ENCODE measurements at places on chromosomes 4 and X.

DNA sequence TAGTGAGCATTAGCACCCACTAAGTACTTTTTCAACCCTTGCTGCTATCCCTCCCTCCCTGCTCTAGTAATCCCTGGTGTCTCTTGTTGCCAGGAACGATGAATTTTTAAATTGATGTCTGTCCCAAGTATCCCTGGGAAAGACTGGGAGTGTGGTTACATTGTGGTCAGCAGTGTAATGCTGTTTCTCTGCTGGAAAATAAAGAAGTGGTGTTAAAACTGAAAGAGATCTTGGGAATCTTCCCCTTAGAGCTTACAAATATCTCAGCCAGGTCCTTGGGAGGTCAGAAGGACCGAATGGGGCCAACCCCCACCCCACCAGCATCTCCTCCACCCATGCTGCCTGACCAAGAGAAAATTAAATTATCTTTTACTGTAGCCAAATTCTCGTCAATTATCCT lies 174.5 kb upstream of the MXRA5 start:
- DNase-seq: no peak

DNA sequence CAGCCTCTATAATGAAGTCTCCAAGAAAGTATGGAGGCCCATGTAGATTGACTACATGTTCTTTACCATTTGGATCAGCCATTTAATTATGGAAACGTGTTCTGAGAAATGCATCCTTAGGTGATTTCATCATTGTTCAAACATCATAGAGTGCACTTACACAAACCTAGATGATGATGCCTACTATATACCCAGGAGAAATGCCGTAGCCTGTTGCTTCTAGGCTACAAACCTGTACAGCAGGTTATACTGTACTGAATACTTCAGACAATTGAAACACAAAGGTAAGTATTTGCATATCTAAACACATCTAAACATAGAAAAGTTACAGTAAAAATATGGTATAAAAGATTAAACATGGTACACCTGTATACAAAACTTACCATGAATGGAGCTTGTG lies 186.5 kb upstream of the FSTL5 start:
- peak; percentile 75 for DNase-seq

GRCh38 chrX:17655211-17656034 lies 81.9 kb upstream of the SCML1 start:
- peak; percentile 3 for DNase-seq

DNA sequence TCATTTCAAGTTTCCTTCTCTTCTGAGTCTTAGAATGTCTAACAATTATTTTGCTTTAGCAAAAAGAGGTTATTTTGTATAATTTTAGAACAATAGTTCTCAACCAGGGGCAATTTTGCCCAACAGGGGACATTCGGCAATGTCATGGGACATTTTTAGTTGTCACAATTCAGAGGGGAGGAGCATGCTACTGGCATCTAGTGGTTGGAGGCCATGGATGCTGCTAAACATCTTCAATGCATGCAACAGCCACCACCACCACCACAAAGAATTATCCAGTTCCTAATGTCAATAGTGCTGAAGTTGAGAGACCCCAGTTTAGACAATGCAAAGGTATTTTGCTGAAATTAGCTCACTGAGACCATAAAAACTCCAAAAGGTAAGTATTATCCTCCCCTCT lies 122.5 kb downstream of the ARHGAP6 start:
- no peak for DNase-seq

DNA sequence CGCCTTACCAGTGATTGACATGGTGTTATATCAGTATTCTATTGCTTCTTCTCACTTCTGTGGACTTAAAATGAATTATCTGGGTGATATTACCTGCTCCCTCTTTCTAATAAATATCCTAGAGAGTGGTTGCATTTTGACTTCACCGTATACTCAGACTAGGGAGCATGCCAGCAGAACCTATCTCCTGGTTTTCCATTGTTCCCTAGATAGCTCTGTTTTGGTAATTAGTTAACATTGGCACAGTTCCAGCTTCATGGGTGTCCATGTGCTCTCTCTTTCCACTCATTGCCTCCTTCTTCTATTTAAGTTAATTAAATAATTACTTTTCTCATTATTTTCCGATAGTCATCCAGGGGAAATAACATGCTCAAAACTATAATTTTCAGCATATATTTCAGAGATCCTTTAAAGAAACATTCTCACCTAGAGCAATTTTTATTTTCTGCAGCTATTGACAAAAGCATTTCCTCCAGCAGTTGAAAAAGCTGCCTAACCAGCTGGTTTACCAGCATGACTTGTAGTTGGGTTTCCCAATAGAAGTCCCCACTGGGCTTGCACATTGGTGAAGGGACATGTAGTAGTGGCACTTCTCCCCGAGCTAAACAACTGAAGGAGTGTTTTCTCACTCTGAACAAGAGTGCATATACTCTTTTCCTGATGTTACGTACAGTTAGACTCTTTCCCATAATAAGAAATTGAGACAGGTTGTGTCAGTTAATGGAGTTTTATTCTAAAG lies 27.9 kb upstream of the PAPSS1 start:
- DNase-seq: peak; percentile 96

DNA sequence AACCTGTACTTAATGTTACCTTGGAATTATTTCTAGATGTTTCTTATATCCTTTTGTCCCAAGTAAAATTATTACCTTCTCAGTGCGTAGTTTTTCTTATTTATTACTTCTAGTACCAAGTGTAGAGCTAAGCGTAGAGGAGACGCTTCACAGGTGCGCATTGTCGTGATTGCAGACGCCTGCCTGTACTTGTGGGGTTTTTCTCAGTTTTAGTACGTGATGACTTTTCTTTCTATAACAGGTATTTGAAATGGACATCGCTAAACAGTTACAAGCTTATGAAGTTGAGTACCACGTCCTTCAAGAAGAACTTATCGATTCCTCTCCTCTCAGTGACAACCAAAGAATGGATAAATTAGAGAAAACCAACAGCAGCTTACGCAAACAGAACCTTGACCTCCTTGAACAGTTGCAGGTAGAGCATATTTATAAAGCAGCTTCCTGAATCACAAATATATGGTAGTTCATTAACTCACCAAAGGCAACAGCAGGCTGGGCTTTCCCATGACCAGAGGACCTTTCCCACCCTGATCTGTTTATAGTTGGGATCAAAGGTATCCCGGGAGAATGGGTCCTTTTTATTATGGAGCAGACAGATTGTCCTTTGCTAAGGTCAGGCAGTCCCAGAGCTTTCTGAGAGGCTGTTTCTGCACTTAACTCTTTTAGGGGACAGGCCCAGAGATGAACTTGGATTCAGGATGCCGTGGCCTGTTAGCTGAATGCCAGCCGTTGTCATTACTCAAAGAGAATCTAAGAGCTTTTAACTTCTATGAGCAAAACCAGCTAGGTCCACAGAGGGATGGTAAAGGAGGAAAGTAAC lies 172.9 kb downstream of the PTTG2 start:
- no peak for DNase-seq

DNA sequence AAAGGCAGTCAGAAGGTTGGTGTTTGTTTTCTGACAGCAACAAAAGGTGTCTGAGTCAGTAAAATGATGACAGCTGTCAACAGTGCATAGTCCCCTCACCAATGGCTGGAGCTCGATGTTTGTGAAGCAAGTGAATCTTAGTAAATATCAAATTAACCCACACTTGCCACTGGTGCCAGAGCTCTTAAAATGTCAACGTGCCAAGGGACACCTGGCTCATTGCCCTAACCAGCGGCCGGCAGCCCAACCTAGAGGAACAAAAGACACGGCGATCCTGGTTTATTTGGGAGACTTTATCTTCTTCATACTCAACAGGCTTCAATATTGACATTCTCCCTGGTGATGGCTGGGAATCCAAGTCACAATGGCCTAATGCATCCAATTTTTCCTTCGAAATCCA lies 143.4 kb downstream of the CPEB2 start:
- no peak for DNase-seq

DNA sequence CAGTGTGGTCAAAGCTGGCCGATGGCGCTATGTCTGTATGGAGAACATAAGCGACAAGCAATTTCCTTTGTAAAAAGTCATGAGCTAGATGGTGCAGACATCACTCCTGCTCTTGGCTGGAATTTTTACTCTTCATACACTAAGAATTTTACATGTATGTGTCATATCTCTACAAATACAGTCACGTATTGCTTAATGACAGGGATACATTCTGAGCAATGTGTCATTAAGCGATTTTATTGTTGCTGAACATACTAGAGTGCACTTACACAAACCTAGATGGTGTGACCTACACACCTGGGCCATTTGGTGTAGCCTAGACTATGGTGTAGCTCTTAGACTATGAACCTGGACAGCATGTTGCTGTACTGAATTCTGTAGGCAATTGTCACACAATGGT lies 185.4 kb downstream of the SOWAHB start:
- peak; percentile 66 for DNase-seq

DNA sequence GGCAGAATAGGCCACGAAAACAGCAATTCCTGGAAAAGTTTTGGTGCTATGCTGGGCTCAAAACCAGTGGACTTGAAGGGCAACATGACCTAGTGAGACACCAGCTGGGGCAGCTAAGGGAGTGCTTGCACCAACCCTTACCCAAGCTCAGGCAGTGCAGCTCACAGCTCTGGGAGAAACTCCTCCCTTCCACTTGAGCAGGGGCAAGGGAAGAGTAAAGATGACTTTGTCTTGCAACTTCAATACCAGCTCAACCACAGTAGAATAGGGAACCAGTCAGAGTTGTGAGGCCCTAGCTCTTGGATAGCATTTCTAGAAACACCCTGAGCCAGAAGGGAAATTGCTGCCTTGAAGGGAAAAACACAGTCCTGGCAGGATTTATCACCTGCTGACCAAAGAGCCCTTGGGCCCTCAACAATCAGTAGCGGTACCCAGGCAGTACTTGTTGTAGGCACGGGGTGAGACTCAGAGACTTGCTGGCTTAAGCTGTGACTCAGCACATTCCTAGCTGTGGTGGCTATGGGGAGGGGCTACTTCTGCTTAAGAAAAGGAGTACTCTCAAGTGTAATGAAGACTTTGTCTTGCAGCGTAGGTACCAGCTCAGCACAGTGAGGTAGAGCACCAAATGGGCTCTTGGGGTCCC lies 19.7 kb upstream of the ABCG2 start:
- DNase-seq: peak; percentile 30

GRCh38 chrX:155745792-155746191 lies 133.0 kb upstream of the TMLHE start:
- no peak for DNase-seq

DNA sequence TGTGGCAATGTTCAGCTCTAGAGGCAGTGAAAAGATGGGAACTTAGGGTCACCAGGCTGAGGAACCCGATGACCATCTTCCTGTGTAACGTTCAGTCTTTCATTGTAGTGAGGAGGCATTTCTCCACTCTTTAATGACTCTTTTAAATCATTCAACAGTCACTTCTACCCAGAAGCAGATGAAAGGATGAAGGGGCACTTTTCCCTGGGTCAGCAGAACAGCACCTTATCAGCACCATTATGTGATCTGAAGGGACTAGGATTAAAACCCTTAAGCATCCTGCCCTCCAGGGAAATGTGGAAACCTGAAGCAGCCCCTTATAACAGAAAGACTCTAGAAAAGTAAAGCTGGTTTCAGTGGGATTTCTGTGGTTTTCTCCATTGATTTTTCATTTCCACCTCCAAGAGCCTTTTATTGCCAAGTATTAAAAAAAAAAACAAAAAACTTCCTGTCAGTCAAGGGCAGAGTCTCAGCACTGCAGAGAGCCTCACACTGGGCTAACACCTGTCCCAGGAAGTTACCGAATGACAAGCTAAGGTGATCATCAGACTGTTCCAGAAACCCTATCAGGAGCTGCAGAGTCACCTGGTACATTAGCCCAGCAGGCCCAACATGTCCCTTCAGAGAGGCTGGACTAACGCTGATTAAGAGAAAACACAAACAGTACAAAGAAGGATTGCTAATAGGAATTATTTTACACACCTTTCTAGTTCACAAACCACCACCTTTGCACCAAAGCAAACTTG lies 185.9 kb downstream of the SHROOM3 start:
- DNase-seq: no peak

DNA sequence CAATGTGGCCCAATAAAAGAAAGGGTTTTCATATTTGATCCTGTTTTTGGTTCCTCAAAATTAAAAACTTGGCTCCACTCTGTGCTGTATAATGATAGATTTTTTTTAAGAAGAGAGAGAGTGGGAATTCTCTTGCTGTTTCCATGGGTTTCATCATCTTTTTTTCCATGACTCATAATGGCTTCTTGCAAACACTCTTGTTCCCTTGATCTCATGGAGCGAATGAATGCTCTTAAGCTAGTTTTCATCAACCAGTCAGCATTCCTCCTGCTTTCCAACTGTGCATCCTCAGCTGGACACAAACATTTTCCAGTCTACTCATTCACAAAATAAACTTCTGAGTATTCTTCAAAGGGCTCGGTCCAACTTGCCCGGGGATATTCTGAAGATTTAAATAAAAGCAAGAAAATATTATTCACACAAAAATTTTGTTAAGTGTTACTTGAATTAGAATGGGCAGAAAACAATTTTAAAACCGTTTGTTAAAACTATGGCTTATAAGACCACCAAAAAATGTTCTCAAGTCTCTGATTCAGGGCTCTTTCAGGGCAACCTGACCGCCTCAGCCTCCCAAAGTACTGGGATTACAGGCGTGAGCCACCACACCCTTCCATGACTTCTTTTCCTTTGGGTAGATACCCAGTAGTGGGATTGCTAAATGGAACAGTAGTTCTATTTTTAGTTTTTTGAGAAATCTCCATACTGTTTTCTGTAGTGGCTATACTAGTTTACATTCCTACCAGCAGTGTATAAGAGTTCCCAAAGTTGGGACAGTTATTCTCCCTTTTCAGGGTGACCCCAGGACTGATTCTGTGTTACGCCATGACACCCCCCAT lies 64.7 kb downstream of the TMEM156 start:
- peak; percentile 87 for DNase-seq

- no peak for DNase-seq
These were observed 17.8 kb upstream of the PAGE2B start for GRCh38 chrX:55056820-55057674.

GRCh38 chr4:68570122-68570507 lies 6.0 kb downstream of the UGT2B17 start:
- no peak for DNase-seq

DNA sequence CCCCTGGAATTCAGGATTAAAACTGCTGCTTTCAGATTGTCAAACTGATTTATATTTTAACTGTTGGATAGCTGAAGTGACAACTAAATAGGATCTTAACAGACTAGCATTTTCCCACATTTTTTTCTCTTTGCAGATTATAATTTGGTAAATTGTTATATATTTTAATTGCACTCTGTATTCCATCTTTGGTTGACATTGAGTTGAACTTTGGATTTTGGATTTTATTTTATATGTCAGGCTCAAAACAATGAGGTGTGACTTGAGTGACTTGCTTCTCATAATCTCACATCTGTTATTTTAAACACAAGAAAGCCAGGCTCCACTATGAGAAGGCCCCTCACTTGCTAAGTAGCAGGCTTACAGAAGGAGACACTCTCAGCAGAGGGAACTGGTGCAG lies 38.1 kb downstream of the NAA11 start:
- DNase-seq: no peak

DNA sequence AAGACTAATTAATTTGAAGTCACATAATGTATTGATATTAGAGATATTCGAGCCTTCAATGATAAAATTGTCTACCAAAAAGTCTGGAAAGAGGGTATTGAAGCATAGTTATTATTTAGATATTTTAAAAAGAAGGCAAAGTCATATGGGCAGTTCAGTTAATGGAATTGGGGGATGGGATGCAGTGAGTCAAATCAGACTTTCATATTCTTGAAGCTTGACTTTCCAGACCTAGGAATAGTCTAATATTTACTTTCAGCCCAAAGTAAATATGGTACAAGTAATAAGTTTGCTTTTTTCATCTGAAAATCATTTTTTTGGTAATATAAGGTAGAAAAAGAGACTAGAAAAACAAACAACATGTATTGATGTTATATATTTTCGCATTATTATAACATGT lies 2017.8 kb downstream of the C4orf33 start:
- no peak for DNase-seq

- no peak for DNase-seq
These were observed 371.8 kb downstream of the ADGRL3 start for GRCh38 chr4:61571761-61572559.

Data from trophoblast cell (in vitro differentiated cells and primary cell).